ENCODE measurements at places on chromosomes 7 and 10. TPM values are rescaled to one million over a fixed set of nuclear protein-coding genes. Genes with fewer than 3 reads are reported as not detected.

Gene SLC16A9
- total RNA-seq: 1.8 TPM

DNA sequence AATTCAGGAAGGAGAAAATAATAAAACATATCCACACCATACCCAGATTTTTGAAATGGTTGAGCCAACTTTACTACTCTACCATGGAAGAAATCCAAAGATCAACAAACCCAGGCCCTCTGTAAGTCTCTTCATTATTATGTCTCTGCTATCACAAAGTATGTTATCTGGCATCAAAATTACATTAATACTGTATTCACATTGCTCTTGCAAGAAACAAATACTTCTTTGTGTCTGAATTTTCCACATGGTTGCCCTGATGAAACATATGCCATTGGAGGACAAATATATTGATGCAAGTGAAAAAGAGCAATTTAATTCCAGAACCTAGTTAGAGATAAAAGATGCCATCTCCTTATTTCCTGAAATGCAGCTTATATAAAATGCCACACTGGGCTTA is 204.0 kb downstream of the FZD1 start:
- H3K4me1 ChIP-seq: no peaks in the 10 kb centered on the region
- no peak for DNase-seq
- H3K4me3 ChIP-seq: no peak overlapping the region
- H3K36me3 ChIP-seq: no peaks in the 10 kb centered on the region

- H3K27me3 ChIP-seq: peaks cover 58% of the 10 kb centered on the region
- no peaks in the 10 kb centered on the region for H3K36me3 ChIP-seq
- H3K27ac ChIP-seq: no peak overlapping the region
- H3K4me1 ChIP-seq: peaks cover 15% of the 10 kb centered on the region
Observed at GRCh38 chr7:45919231-45919784, 1.8 kb downstream of the IGFBP3 start.

DNA sequence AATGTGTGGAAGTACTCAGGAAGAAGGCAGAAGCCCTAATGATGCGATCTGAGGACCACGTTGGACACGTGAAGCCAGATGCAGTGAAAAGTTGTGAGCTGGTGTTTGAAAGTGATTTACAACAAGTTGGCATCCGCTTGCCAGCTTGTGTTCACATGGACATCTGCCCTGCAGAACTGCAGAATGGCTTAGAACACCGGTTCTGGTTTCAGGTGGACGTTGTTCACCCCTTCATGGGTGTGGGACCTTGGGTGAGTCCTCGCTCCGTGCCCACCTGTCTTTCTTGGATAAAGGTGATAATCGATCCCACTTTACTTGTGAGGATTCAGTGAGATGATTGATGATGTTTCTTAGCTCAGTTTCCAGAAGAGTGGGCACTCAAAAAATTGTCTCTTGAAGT is 53.8 kb downstream of the CAMK1D start:
- DNase-seq: no peak
- no peak overlapping the region for H3K27ac ChIP-seq
- H3K4me3 ChIP-seq: no peak overlapping the region
- H3K36me3 ChIP-seq: no peaks in the 10 kb centered on the region
- H3K4me1 ChIP-seq: no peaks in the 10 kb centered on the region
- peaks cover 4% of the 10 kb centered on the region for H3K27me3 ChIP-seq

Gene ADCYAP1R1
- 1.8 TPM for total RNA-seq

DNA sequence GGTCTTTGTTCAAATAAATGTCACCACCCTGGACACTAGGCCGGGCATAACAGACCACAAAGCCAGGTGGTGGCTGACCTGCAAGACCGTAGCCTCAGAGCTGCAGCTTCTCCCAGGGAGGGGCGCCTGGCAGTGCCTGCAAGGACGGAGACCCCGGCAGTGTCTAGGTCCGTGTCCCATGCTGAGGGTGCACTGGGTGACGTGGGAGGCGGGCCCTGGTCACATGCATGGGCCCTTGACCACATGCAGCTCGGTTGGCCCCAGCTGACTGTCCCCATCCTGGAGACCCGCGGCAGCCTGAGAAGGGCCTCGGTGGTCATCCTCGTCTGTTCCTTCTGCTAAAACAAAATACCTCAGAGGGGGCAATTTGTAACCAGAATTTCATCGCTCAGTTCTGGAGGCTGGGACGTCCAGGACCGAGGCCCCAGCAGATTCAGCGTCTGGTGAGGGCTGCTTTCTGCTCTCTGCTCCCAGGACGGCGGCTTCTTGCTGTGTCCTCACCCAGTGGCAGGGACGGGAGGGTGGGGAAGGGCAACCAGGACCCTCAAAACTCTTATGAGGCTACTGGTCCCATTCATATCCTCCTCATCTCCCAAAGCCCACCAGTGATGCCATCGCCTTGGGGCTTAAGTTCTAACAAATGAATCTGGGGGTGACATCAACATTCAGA is 36.8 kb downstream of the PWWP2B start:
- no peak for DNase-seq
- H3K4me3 ChIP-seq: no peak overlapping the region
- H3K27ac ChIP-seq: no peak overlapping the region
- H3K4me1 ChIP-seq: peaks cover 3% of the 10 kb centered on the region
- no peaks in the 10 kb centered on the region for H3K27me3 ChIP-seq
- no peaks in the 10 kb centered on the region for H3K36me3 ChIP-seq

All from upper lobe of right lung (tissue), 1 donor.